ENCODE measurements at places on chromosomes 11 and 22. TPM values are rescaled to one million over a fixed set of nuclear protein-coding genes. Genes with fewer than 3 reads are reported as not detected.

DNA sequence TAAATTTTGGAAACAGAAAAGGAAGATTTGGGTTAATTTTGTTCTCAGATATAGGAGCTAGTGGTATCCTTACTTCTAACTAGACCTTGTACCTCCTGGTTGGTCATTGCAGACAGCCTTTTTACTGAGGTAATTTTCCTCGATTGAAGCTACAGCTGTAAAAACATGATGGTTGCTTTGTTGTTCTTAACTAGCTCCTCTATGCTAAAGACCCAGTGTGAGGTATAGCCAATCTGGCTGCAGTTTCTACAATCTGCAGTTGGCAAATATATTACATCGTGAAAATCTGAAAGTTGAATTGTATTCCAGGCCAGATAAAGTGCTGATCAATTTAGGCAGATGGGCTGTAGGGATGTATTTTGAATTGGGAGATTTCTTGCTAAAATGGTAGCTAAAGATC is 116.5 kb downstream of the AASDHPPT start:
- DNase-seq, result no peak
- H3K27ac ChIP-seq, result no peak overlapping the region
- peaks cover 7% of the 10 kb centered on the region for H3K27me3 ChIP-seq
- H3K4me1 ChIP-seq, result no peaks in the 10 kb centered on the region

DNA sequence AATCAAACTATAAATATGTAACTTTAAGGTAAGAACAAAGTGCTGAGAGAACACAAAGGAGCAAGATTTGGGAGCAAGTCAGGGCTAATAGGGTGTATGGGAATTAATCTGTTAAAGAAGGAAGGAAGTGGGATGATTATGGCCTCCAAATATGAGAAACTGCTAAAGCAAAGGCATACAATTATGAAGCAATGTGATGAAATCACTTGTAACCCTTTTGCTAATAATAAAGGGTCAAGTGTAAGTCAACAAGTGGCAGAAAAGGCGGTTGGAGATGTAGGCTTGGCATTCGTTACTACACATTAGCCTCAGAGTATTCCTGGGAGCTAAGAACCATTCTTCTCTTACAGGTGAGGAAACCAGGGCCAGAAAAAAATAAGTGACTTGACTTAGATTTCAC is 1002.3 kb upstream of the TENM4 start:
- no peaks in the 10 kb centered on the region for H3K27me3 ChIP-seq
- H3K27ac ChIP-seq, result no peak overlapping the region
- no peaks in the 10 kb centered on the region for H3K36me3 ChIP-seq
- no peaks in the 10 kb centered on the region for H3K4me1 ChIP-seq
- no peak for DNase-seq
- no peak overlapping the region for H3K4me3 ChIP-seq

The ZNHIT2 gene
- 8.7 TPM for total RNA-seq

The MMP1 gene
- total RNA-seq, result 0.16 TPM

The C22orf42 gene
- not detected for total RNA-seq

The PTPRJ gene
- total RNA-seq, result 83.9 TPM

All from T-helper 17 cell (primary cell).